ENCODE measurements at places on chromosomes 4 and X.

GRCh38 chr4:96260064-96260682 lies 420.3 kb downstream of the PDHA2 start:
- DNase-seq = no peak

DNA sequence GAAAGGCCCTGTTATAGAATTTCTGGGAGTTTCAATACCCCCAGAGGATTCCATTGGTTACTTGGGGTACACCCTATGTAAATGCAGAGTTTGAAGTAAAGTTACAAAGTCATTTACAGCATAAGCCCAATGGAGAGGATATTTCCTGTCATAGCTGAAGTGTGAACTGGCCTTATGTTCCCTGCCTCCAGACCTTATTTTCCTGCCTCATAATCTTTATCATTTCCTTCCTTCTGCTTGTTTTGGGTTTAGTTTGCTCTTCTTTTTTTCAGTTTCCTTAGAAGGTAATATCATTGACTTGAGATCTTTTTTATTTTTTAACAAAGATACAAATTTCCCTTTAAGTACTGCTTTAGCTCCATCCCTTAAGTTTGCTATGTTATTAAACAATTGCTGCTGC lies 85.4 kb downstream of the PPEF1 start:
- no peak for DNase-seq

- DNase-seq = no peak
Measured at GRCh38 chr4:83922402-83922801, 386.5 kb downstream of the GPAT3 start.

GRCh38 chrX:49042581-49043219 lies 457 bp downstream of the TFE3 start:
- no peak for DNase-seq

GRCh38 chr4:99529228-99529627 lies 18.4 kb downstream of the C4orf17 start:
- DNase-seq = no peak

DNA sequence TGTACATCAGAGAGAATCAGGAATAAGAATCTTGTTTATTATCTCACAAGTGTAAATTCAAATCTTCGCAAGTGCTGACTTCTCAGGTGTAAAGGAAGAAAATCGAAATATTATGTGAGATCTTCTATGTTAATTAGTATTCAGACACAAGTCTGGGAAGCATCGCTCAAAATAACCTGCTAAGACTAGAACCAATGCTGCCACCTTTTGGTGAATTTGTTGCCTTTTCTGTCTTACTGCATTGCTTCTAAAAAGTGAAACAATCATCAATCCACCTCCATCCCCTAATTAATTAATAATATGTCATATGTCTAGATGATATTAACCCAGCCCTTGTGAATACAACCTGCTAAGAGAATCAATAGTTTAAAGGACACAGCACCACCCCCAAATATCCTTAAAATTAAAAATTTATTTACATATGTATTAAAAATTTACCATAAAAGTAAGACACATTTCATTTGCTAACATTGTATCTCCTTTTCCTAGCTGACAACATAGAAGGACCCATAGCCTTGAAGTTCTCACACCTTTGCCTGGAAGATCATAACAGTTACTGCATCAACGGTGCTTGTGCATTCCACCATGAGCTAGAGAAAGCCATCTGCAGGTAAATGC lies 3.5 kb downstream of the EPGN start:
- DNase-seq = no peak

- no peak for DNase-seq
Measured at GRCh38 chr4:178174756-178175155, 732.5 kb upstream of the AGA start.

DNA sequence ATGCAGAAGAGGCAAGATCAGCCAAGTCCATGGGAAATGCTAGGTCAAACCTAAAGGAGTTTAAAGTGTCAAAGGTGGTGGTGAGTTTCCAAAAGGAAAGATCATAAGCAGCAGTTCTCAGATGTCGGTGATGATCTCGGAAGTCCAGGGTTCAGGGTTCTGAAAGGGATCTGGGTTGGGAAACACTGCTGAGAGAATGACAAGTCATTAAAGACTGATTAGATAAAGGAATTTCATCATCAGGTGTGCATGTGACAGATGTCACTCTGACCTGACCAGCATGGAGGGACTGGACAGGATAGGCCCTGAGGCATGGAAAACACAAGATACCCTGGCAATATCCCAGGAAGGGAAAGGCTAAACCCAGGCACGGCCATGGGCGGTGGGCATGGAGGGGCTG lies 195.7 kb upstream of the TBL1X start:
- DNase-seq = no peak

DNA sequence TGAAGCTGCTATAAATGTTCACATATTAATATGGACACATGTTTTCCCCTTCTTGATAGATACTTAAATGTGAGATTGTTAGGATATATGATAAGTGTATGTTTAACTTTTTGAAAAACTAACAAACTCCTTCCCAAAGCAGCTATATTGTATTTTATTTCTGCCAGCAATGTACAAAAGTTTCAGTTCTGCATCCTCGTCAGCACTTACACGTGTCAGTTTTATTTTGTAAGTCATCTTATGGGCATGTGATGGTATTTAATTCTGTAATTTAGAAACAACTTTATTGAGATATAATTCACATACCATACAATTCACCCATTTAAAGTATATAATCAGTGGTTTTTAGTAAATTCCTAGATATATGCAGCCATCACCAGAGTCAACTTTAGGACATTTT lies 31.6 kb downstream of the RAPGEF2 start:
- DNase-seq = no peak

GRCh38 chr4:61783050-61783449 lies 582.9 kb downstream of the ADGRL3 start:
- no peak for DNase-seq

DNA sequence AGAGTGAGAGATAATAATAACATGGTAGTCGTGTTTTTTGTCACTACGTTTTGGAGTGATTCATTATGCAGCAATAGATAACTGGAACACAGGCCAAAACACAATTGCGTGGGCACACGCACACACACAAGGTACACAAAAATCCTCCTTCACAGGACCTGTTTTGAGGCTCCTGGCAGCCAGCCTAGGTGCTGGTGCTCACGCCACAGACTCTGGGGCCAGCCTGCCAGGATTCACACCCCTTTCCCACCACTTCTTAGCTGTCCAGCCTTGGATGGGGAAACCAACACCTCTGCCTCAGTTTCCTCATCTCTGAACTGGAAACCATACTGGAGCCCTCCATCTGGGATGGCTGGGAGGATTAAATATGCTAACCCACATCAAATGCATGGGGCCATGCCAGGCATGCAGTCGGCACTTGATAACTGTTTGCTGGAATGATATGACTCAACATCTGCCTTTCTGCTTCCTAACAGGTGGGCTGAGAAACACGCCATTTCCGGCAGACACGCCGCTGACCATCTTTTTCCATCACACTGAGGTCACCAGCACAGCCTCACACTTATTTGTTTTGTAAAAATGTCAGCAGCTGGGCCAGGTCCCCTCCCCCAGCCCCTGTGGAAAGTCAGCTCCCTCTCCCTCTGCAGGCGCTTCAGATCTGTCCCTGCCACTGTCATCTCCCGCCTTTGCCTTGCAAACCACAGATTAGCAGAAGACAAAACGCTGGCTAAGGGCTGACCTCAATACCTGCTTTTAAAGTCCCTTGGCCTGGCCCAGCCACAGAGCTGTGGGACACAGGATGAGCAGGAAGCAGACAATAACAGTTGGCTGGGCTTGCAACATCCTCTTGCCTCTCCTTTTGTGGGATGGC lies 237.5 kb downstream of the BCOR start:
- no peak for DNase-seq

DNA sequence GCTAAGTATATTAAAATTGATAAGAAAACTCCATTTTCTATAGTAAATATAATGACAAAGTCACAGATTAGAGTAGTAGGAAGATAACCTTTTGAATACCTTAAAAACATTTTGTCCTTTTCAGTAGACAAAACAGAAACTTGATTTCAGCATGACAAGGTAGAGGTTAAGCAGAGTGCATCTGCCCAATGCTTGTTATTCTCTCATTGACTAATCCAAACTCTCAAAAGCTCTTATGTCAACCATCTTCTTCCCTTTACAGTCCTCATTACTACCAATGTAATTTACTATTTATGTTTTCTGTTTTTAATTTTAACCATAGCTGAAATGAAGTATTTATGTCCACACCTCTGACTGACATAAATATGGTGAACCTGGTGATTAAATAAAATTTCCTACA lies 11.1 kb downstream of the NIPAL1 start:
- DNase-seq = no peak

GRCh38 chr4:153824501-153824900 lies 35.6 kb upstream of the SFRP2 start:
- no peak for DNase-seq

DNA sequence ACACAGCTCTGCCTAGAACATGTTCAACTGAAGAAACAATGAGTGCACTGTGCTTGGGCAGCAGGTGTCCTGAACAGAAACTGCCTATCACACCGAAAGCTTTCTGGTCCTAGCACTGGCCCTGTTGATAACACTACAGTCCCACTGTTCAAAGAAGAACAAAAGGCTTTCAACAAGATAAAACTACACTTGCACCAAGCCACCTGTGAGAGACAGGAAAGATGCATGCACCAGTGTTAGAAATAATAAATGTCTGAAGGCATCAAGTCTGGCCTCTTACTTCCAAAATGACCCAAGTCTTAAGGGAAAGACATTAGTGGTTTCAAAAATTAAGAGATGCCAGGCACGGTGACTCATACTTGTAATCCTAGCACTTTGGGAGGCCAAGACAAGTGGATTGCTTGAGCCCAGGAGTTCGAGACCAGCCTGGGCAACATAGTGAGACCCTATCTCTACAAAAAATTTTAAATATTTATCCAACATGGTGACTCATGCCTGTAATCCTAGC lies 68.7 kb downstream of the APBB2 start:
- DNase-seq = no peak

DNA sequence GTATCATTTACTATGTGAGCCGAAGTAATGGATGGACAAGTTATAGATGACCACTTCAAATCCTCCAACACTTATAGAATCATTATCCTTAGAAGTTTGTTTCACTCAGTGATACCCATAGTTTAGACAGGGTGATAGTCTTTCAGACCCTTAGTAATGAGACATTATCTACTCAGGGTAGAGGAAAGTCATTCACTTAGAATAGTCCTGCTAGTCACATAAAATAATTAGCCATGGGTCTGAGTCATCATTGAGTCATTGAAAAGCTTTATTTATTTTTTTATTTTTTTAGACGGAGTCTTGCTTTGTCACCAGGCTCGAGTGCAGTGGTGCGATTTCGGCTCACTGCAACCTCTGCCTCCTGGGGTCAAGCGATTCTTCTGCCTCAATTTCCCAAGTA lies 321.7 kb upstream of the FSTL5 start:
- no peak for DNase-seq

DNA sequence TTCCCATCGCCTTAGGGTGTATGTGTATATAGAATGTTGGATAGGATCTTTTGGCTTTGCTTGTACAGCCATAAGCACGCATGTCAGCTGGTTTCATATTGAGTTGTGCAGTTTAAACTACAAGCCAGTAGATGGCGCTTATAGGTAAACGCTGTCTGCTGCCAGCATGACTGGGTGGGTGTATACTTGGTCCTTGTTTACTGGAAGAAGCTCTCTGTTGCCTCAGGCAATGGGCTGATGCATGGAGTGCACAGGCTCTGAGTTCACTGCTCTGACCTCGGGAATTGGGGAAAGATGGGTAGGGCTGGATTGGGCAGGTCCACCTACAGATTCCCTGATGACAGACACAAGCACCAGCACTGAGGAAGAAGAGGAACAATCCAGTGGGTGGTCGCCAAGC lies 831.5 kb downstream of the STIM2 start:
- DNase-seq = no peak

- no peak for DNase-seq
Measured at GRCh38 chr4:159508917-159509500, 406.1 kb downstream of the RAPGEF2 start.

DNA sequence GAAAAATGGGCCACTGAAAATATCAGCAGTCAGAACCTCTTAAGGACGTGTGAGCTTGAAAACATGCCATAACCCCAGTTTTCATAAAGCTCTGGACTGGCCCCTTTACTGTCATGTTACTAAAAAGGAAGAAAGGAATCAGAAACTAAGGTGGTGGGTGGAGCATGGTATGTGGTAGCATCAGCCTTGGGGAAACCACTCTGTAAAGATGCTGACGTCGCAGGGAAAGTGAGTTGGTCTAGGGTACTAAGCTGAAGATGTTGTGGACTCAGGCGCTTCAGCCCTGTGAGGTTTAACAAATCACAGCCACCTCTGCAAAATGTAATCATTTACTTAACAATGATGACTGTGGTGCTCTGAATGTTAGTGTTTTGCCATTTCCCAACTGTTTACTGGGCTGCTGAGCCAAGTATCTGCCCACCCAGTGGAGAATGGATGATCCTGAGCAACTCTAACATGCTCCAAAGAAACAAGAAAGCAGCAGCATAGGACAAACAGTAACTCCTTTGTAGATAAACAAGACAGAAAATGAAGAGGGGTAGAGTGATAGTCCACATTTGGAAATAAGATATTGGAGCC lies 33.4 kb downstream of the C4orf54 start:
- DNase-seq = no peak

DNA sequence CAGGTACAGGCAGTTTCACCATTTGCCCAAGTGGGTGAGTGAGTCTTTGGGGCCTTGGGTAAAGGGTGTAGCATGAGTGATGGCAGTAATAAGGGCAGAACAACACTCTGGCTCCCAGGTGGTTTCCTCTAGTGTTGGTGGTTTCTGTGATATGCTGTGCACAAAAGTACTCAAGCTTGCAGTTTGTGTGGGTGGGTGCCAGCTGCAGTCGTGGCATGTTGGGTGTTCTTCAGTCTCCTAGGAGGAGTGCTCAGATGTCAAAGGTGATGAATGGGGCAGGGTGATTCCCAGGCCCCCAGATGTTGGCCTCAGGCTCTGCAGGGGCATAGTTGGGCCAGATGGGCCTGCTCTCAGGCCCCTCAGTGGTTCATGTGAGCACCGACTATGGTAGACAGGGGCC lies 166.1 kb upstream of the KLF8 start:
- DNase-seq = no peak

DNA sequence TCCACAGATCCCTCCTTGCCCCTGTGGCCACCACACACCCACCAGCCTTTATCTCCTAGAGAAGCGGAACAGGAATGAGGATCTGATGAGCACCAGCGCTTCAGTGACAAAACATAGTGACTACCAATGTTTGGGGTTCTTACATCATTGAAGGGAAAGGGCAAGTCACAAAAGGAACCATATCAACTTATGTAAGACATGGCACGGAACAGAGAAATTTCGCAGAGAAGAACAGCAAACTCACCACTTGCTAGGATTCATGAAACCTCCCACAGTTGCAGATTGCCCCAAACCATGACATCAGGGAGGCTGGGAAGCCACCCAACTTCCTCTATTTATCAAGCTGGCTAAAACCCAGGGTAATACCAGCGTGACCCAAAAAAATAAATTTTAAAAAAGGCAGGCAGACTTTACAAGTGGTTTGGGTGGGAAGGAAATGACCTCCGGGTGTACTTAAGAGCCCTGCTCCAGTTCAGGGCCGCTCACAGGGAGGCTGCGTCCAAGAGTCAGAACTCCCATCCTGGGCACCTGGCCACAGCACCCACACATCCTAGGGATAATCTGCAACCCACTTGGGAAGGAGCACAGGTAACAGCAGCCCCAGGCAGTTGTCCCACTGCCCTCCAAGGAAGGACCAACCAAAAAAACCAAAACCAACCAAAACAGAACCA lies 36.0 kb downstream of the ADGRG2 start:
- no peak for DNase-seq

- DNase-seq = no peak
Measured at GRCh38 chrX:1657367-1658070, 42.7 kb downstream of the ASMT start.

- DNase-seq = no peak
Measured at GRCh38 chrX:44152852-44153251, 179.7 kb upstream of the NDP start.
